ENCODE measurements at places on chromosomes 7 and 10.

- no peaks in the 10 kb centered on the region for H3K36me3 ChIP-seq
- H3K4me3 ChIP-seq: no peak overlapping the region
- no peak overlapping the region for H3K27ac ChIP-seq
- no peaks in the 10 kb centered on the region for H3K4me1 ChIP-seq
These were observed 148.8 kb upstream of the ZMIZ1 start for GRCh38 chr10:78920011-78920410.

GRCh38 chr10:6530211-6530840, 49.8 kb downstream of the PRKCQ start:
- no peaks in the 10 kb centered on the region for H3K27me3 ChIP-seq
- DNase-seq: no peak
- H3K4me3 ChIP-seq: no peak overlapping the region

DNA sequence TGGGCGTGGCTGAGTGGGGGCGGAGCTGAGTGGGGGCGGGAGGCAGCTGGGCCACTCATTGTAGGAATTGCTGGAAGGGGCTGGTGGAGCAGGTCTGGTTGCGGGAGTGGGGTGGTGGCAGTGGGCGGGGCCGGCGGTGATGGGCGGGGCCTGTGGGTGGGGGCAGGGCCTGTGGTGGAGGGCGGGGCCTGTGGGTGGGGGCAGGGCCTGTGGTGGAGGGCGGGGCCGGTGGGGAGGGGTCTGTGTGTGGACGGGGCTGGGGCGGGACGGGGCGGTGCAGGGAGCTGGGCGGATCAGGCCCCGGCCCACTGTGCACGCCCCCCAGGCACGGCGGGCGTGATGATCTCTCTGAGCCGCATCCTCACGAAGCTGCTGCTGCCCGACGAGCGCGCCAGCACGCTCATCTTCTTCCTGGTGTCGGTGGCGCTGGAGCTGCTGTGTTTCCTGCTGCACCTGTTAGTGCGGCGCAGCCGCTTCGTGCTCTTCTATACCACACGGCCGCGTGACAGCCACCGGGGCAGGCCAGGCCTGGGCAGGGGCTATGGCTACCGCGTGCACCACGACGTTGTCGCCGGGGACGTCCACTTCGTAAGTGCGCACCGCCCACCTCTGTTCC, 14.0 kb downstream of the SLC29A4 start:
- peak; percentile 69 for DNase-seq
- H3K27ac ChIP-seq: no peak overlapping the region
- no peaks in the 10 kb centered on the region for H3K27me3 ChIP-seq
- H3K4me3 ChIP-seq: no peak overlapping the region
- H3K36me3 ChIP-seq: no peaks in the 10 kb centered on the region
- no peaks in the 10 kb centered on the region for H3K4me1 ChIP-seq

DNA sequence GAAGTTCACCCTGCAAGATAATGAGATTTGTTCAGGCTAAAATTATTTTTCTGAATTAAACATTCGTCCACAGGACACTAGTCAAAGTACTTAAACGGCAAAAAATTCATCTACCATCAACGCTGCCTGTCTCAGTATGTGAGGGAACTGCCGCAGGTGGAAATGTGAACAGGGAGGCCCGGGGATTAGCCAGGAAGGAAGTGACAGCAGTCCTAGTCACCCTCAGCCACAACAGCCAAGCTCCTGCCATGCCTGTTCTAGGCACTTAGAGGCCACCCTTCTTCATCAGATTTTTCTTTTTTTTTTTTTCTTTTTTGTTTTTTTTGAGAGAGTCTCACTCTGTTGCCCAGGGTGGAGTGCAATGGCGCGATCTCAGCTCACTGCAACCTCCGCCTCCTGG, 9.4 kb downstream of the NUDT5 start:
- H3K27ac ChIP-seq: no peak overlapping the region
- H3K4me1 ChIP-seq: no peaks in the 10 kb centered on the region
- DNase-seq: no peak
- H3K36me3 ChIP-seq: peaks cover 9% of the 10 kb centered on the region
- no peaks in the 10 kb centered on the region for H3K27me3 ChIP-seq

DNA sequence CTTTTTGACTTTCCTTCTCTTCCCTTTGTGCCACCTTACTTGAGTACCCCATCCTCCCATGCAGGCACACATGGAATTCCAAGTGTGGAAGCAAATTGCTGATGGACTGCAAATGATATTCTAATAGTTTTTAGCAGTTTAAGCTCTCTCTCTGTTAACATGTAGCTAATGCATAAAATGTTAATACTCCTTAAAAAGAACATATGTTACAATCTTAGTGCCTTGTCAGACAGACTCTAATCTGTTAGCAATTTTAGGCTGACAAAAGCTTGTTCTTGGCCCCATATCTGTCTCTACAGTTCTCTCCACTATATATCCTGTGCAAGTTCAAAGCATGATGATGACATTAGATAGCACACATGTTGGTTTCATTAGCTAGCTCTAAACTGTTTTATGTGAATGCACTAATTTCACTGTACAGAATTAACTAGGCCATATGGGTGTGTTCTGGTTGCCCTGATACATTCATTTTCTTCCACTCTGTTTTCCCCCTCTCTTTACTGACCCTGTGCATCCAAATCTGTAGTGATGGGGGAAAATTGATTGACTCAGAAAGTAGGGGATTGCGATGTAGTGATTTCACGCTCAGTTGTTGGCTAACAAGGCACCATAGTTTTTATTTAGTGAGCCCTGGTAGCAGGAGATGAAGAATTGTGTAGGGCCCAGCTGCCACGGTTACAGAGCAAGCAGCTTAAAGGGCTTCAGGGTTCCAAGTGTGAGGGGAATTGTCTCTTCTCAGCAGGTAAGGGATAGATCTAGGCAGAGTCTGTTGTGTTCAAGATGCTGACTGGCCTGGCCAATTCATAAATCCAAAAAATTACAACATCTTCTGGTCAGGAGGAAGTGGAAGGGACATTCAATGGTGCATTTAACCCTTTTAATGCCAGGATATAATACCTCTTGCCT, 114.6 kb upstream of the FZD1 start:
- H3K4me1 ChIP-seq: no peaks in the 10 kb centered on the region
- no peak overlapping the region for H3K27ac ChIP-seq
- no peak overlapping the region for H3K4me3 ChIP-seq
- H3K36me3 ChIP-seq: no peaks in the 10 kb centered on the region

DNA sequence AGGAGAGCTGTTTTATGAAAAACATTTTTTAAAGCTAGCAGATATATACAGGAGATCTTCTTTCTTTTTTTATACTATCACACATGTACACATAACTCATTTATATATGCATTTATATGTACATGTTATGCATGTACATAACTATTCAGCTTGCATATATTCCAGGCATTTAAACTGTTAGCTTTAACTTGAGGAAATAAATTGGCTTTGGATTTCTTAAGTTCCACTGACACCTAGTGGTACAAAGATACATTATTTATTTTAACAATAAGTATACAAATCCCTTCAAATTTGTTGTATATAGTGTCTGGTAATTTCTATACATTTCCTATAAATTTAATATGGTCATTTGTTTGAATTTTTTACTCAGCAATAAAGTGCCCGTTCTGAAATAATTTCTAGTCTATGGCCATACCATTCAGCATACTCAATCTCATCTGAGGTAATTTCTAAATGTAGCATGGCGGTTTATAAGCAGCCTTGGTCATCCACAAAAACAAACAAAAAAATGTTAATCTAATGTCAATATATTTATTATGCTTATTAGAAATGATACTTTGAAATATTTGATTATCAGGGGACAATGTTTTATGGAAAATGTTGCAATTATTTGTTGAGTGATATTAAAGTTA, 11.6 kb downstream of the ZDHHC6 start:
- peaks cover 36% of the 10 kb centered on the region for H3K36me3 ChIP-seq
- DNase-seq: no peak
- no peak overlapping the region for H3K4me3 ChIP-seq
- no peak overlapping the region for H3K27ac ChIP-seq

GRCh38 chr10:86824151-86824550, 67.7 kb downstream of the BMPR1A start:
- no peaks in the 10 kb centered on the region for H3K4me1 ChIP-seq
- no peaks in the 10 kb centered on the region for H3K36me3 ChIP-seq
- H3K4me3 ChIP-seq: no peak overlapping the region
- no peak overlapping the region for H3K27ac ChIP-seq
- H3K27me3 ChIP-seq: no peaks in the 10 kb centered on the region

- peaks cover 34% of the 10 kb centered on the region for H3K36me3 ChIP-seq
- H3K4me1 ChIP-seq: no peaks in the 10 kb centered on the region
- H3K4me3 ChIP-seq: no peak overlapping the region
- no peak for DNase-seq
These were observed 92.2 kb downstream of the SPDYE5 start for GRCh38 chr7:75584354-75584753.

DNA sequence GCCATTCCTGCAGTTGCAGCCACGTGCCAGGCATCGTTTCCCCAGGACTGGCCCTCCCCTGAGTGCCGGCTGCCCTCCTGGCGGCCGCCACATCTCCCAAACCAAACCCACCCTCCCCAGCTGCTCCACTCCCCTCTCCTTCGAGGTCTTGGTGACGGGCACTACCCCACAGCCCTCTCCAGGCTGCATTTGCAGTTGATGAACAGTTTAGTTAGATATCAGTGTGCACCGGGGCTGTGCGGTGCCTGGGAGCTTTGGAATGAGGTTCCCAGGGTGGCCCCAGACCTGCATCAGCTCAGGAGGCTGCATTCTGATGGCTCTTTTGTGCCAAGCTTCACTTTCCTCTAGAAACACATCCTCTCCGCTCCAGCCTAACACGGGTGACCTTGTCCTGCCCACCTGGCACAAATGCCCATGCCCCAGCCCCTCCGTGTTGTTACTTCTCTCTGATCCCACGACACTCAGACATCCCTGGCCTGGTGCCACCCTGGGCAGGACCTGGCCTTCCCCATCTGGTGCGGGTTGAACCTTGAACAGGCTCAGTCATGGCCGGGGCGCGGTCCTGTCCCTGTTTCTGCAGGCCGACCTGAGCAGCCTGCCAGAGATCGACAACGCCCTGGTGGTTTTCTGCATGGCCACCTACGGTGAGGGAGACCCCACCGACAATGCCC, 14.5 kb downstream of the TMEM120A start:
- H3K4me3 ChIP-seq: no peak overlapping the region
- H3K4me1 ChIP-seq: peaks cover 5% of the 10 kb centered on the region
- H3K36me3 ChIP-seq: peaks cover 57% of the 10 kb centered on the region
- H3K27ac ChIP-seq: peak overlapping the region; percentile 21

DNA sequence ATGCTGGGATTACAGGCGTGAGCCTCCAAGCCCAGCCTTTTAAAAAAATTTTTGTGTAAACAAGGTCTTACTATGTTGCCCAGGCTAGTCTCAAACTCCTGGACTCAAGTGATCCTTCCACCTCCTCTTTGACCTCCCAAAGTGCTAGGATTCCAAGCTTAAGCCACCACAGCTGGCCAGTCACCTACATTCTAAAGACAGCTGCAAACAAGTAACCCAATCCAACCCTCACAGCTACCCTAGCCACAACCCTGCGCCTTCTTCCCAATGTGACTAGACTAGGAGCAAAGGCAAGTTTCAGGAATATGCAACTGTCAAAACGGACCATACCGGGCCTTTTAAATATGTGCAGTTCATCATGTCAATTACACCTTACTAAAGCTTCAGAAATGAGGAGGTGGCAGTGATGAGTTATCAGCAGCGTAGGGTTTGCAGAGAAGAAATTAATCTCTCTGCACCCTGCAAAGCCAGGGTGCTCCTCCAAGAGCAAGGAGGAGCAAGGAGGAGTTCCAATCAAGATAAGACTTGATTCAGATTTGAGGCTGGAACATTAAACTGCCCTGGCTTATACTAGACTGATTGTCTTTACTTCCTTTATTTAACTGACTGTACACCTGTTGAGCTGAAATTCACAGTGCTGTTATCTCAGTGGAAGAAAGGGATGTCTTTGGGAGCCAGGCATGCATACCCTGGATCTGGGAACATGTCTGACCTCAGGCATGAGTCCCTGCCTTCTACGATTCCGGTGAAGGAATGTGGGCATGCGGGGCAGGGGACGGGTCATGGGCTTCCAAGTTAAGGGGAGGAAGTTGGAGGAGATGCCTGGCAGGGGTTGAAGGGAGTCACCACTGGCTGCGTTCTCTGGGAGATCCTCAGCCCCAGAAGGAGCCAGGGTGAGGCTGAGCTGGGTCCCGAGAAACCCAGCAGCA, 15.5 kb upstream of the TMEM120A start:
- no peak overlapping the region for H3K4me3 ChIP-seq
- H3K27ac ChIP-seq: no peak overlapping the region
- H3K36me3 ChIP-seq: peaks cover 14% of the 10 kb centered on the region
- H3K4me1 ChIP-seq: no peaks in the 10 kb centered on the region
- no peak for DNase-seq

- no peak overlapping the region for H3K27ac ChIP-seq
- no peak overlapping the region for H3K4me3 ChIP-seq
- H3K4me1 ChIP-seq: no peaks in the 10 kb centered on the region
- H3K36me3 ChIP-seq: no peaks in the 10 kb centered on the region
These were observed 23.6 kb upstream of the LYZL1 start for GRCh38 chr10:29265210-29265768.

- H3K27me3 ChIP-seq: no peaks in the 10 kb centered on the region
- no peaks in the 10 kb centered on the region for H3K36me3 ChIP-seq
- peak overlapping the region; percentile 50 for H3K4me3 ChIP-seq
- peaks cover 4% of the 10 kb centered on the region for H3K4me1 ChIP-seq
- peak overlapping the region; percentile 85 for H3K27ac ChIP-seq
- DNase-seq: no peak
These were observed 46.3 kb downstream of the SYPL1 start for GRCh38 chr7:106065575-106066500.

GRCh38 chr7:16422103-16422435, 731 bp upstream of the CRPPA start:
- peak overlapping the region; percentile 86 for H3K27ac ChIP-seq
- H3K4me3 ChIP-seq: no peak overlapping the region
- peaks cover 15% of the 10 kb centered on the region for H3K4me1 ChIP-seq
- no peaks in the 10 kb centered on the region for H3K27me3 ChIP-seq
- H3K36me3 ChIP-seq: no peaks in the 10 kb centered on the region
- no peak for DNase-seq

DNA sequence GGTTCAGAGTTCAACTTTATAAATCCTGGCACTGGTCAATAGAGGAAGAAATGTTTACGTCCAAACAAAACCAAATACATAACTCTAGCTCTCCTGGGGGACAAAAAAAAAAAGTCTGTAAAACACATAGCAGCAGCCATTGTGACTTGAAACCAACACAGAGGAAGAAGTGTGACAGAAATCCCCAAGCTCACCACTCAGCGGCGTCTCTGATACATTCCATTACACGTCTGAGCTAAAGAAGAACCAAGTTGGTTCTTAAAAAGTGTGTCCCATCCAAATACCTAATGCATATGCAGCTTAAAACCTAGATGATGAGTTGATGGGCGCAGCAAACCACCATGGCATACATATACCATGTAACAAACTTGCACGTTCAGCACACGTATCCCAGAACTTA, 58.3 kb upstream of the NANOS1 start:
- H3K4me1 ChIP-seq: no peaks in the 10 kb centered on the region
- no peaks in the 10 kb centered on the region for H3K27me3 ChIP-seq
- DNase-seq: no peak
- H3K4me3 ChIP-seq: no peak overlapping the region
- H3K36me3 ChIP-seq: no peaks in the 10 kb centered on the region

- H3K36me3 ChIP-seq: no peaks in the 10 kb centered on the region
- H3K4me3 ChIP-seq: peak overlapping the region; percentile 43
- peaks cover 4% of the 10 kb centered on the region for H3K4me1 ChIP-seq
- no peak for DNase-seq
These were observed 37.4 kb downstream of the RASGEF1A start for GRCh38 chr10:43229208-43230061.

Data from liver (tissue), 10 donors.